ENCODE measurements at places on chromosomes 12 and 14.
A peak's percentile ranks its signal among the peaks of the same experiment; 100 is the strongest.

- DNase-seq, result no peak
These were observed 66.8 kb downstream of the COX16 start for GRCh38 chr14:70292716-70293115.

DNA sequence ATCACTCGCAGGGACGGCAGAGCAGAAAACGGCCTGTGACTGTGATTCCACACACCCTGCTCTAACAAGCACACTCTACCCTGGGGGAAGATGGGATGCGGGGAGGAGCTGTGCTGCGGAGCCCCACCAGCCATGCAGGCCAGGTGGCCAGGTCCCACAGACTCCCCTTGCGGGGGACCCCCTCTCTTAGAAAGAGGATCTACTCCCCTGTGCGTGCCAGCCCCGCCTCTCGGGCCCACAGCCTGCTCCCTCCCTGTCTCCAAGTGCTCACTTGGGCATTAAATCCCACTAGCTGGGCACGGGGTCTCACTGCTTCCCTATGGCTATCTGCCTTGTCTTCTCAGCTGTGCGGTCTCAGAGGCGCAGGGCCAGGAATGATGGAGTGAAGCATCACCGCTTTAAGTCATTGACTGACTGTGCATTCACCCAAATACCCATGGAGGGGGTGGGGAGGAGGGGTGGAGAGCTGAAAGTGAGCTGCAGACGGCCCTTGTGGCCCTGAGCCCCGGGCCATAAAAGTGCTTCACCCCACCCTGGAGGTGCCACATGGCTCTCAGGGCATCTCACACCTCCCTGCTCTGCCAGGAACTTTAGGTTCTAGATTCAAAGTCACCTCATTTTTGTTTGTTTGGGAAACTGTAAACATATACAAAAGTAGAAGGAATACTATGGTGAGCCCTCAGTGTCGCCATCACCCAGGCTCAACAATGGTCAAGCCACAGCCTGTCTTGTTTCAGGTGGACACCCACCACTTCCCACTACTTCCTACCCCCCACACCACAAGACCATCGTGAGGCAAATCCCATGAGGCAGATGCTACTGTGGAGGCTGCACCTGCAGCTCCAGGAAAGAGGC, 9.4 kb downstream of the STX2 start:
- no peak for DNase-seq

DNA sequence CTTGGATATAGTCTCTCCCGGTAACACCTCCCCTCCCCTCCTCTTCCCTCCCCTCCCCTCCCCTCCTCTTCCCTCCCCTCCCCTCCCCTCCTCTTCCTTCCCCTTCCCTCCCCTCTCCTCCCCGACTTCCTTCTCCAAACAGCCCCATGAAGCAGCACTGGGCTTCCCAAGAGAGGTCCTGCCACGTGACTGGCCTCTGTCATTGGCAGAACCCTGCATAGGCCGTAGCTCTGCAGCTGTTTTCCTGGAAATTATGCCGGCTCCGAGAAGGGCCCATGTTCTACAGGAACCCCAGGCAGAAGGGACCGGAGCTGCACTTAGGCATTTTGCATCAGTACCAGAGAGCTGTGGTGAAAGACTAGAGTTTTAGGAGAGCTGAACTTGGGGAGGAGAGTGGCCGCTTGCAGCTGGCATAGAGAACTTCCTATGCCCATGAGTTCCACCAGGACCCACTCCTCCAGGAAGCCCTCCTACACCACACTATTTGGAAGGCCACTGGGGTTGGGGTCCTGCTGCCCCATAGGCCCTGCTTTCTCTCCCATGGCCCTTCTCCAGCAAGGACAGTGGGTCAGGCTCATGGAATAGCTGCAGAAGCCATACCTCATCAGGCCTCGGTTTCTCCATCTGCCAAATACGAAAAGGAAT, 5.1 kb upstream of the TNFAIP2 start:
- DNase-seq, result no peak

- DNase-seq, result peak; percentile 69
These were observed at the start of gene CHST11 for GRCh38 chr12:104456417-104456949. TSS of gene CHST11 (plus strand) at chr12:104456948.

GRCh38 chr12:4991373-4991772, 52.3 kb upstream of the KCNA5 start:
- no peak for DNase-seq

GRCh38 chr14:91041450-91041849, 19.0 kb downstream of the RPS6KA5 start:
- DNase-seq, result no peak

Data from activated effector memory CD4-positive, alpha-beta T cell treated with Interleukin-2 at 50 U/mL for 16 hours (primary cell).